ENCODE measurements at places on chromosomes 7 and 10. TPM values are rescaled to one million over a fixed set of nuclear protein-coding genes. Genes with fewer than 3 reads are reported as not detected.
A peak's percentile ranks its signal among the peaks of the same experiment; 100 is the strongest.

Gene EN2
- 0.78 TPM for total RNA-seq

Gene ZMIZ2
- 55.0 TPM for total RNA-seq

Gene PPP1R17
- total RNA-seq: 1.0 TPM

Gene STEAP2
- 7.0 TPM for total RNA-seq

Gene NOLC1
- 85.8 TPM for total RNA-seq

Gene UBTD1
- 9.6 TPM for total RNA-seq

Gene RET
- total RNA-seq: 1.0 TPM

Gene CDHR1
- 4.8 TPM for total RNA-seq

Gene PTPRN2
- not detected for total RNA-seq

Gene TMEM270
- not detected for total RNA-seq

Gene ACADSB
- 7.5 TPM for total RNA-seq

Gene RARRES2
- 11.7 TPM for total RNA-seq

GRCh38 chr7:2299131-2299829 is 15.0 kb downstream of the SNX8 start:
- ATAC-seq: no peak

DNA sequence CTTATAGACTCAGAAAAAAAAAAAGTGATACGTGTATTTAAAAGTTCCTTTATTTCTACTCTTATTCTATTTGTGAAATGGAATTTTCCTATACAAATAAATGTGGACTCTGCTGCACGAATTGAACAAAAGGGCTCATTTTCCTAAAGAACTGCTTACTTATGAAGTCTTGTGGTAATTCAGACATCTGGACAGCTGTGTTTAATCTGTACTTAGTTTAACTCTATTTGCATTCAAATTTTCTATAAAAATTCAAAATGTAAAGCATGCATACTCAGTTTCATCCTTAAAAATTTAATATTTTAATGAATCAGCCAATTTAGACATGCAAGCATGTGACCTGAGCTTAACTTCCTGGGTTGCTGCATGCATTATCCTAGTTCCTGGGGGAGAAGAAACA is 118.0 kb upstream of the PCLO start:
- peak; percentile 90 for ATAC-seq

- ATAC-seq: peak; percentile 78
These were observed 17.6 kb downstream of the LIMK1 start for GRCh38 chr7:74101061-74101681.

DNA sequence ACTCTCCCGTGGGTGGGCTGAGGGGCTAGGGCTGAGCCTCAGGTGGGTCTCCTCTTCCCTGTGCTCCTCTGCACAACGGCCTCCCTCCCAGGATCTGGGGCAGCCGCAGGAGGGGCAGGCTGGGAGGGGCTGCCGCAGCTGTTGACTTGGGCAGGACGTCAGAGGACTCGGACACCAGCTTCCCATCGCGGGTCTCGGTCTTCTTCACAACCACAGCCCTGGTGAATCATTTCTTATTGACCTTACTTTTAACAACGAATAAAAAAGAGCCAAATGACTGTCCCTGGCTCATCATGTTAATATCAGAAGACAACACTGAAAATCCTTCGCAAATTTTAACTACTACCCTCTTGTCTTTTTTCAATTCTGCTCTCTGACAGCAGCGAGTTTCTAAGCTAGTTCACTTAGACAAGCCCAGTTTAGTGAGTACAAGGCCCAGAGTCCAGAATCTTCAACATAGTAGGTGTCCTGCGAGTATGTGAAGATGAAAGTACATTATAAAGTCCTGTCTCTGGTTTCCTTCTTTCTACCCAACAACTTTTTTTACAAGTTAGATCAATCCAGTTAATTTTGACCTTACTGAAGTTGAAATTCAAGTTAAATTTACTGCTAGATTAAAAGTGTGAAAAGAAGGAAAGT is 32.4 kb downstream of the CTNNA3 start:
- no peak for ATAC-seq

- peak; percentile 94 for ATAC-seq
These were observed 98.8 kb downstream of the CHST15 start for GRCh38 chr10:123994417-123995081.

DNA sequence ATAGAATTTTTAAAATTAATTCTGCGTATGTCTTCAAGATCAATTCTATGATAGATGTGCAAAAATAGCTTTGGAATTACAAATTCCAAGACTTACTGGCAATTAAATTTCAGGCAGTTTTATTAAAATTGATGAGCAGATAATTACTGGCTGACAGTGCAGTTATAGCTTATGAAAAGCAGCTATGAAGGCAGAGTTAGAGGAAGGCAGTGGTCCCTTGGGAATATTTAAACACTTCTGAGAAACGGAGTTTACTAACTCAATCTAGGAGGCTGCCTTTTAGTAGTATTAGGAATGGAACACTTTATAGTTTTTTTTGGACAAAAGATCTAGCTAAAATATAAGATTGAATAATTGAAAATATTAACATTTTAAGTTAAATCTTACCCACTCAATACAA is 70.8 kb downstream of the CFTR start:
- ATAC-seq: no peak

DNA sequence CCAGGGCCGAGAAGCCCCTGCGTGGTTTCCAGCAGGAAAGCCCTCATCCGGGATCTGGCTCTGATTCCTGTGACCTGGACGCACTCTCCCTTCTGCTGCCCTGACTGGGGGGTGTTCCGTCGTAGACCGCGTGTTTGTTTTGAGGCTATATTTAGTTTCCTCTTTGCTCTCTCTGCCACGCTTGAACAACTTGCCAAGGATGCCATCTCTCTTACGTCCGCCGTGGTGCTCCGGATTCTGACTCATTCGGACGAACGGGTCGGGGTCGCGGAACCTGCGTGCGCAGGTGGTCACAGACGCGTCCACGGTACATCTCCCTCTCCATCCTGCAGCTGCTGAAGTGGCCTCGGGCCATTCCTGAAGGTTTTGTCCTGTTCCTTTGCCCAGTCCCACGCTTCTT is 10.4 kb upstream of the SORCS3 start:
- ATAC-seq: no peak

GRCh38 chr10:48383393-48383792 is 76.9 kb downstream of the MAPK8 start:
- no peak for ATAC-seq

- peak; percentile 37 for ATAC-seq
These were observed 133.9 kb downstream of the C10orf105 start for GRCh38 chr10:71585564-71586290.

DNA sequence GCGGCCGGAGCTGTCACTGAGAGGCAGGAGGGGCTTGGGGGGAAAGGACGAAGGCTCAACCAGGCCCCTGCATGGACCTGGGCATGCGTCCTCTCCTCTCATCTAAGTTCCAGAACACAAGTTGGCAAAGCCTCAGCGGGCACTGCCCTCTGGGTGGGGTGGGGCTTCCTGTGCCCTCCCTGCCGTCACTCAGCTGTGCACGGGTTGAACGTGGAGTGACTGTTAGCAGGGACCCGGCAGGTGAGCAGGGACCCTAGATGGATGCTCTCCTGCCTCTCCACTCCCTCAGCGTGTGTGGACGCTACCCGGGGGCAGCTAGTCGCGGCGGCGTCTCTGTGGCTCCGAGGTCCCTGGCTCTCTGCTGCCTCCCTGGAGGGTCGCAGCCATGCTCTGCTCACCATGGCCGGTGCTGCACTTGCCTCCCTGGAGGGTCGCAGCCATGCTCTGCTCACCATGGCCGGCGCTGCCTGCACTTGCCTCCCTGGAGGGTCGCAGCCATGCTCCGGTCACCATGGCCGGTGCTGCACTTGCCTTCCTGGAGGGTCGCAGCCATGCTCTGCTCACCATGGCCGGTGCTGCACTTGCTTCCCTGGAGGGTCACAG is 36.4 kb upstream of the TTYH3 start:
- no peak for ATAC-seq

DNA sequence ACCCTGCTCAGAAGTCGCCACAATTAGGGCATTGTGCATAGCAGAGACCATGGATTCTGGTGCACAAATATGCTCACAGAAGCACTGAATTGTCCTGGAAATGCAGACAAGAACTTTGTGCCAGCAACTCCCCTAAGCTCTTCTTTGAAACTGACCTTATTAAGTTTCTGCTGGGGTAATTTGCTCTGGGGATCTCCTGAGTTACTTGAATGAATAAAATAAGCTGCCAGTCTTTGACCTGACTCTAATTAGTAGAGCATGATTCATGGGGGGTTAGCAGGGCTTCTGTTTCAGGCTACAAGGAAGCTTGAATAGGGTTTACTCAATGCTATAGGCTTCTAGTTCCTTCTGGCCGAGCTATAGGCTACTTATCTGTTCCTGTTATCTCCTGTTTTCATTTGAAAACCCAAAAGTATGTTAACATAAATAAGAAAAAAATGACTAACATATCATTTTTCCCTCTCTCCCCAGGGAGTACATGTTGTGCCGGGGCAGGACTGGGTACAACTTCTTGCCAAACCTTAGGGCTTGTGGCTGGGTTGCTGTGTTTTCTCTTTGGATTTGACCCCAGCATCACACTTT is 169.0 kb upstream of the TMEM229A start:
- no peak for ATAC-seq

DNA sequence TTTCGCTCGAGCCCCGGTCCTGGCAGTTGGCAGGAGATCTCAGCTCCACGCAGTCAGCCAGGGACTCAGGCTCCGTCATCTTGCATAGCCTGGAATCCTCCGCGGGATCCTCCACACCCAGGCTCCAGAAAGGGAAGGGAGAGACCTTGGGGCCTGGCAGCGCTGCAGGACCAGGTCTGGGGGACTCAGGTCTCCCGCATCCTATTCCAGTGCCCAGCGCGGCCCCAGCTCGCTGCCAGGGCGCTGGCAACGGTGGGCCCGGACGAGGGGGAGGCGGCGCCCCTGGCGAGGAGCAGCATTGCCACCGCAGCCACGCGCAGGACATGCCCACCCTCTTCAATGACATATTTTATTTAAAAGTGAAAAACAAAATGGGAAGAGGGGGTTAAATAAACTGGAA is 83.4 kb downstream of the LANCL2 start:
- no peak for ATAC-seq

- ATAC-seq: no peak
These were observed 115.5 kb downstream of the PHTF2 start for GRCh38 chr7:77913977-77914607.

DNA sequence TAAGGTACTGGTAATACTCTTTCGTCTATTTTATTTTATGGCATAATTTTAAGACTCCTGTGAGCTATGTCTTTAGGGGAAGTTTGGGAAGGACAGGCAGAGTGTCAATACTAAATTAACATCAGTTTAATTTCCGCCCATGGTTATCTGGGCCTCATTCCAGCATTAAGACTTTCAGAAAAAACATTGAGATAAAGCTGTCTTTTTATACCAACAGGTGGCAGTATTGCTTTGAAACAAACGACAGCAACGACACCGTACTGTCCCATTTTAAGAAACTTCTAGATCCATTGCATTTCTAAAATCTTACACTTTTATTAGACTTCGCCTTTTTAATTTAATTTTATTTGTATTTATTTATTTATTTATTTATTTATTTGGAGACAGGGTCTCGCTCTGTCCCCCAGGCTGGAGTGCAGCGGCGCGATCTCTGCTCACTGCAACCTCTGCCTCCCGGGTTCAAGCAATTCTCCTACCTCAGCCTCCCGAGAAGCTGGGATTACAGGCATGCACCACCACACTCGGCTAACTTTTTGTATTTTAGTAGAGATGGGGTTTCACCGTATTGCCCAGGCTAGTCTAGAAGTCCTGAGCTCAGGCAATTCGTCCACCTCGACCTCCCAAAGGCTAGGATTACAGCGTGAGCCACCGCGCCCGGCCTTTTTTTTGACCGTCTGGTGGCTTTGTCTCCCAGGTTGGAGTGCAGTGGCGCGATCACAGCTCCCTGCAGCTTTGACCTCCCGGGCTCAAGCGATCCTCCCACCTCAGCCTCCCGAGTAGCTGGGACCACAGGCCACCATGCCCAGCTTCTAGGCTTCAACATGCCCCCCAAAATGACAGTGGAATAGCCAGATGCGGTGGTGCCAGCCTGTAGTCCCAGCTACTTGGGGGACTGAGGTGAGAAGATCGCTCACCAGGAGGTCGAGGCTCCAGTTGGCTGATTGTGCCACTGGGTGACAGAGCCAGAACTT is 78.7 kb upstream of the C1GALT1 start:
- no peak for ATAC-seq

DNA sequence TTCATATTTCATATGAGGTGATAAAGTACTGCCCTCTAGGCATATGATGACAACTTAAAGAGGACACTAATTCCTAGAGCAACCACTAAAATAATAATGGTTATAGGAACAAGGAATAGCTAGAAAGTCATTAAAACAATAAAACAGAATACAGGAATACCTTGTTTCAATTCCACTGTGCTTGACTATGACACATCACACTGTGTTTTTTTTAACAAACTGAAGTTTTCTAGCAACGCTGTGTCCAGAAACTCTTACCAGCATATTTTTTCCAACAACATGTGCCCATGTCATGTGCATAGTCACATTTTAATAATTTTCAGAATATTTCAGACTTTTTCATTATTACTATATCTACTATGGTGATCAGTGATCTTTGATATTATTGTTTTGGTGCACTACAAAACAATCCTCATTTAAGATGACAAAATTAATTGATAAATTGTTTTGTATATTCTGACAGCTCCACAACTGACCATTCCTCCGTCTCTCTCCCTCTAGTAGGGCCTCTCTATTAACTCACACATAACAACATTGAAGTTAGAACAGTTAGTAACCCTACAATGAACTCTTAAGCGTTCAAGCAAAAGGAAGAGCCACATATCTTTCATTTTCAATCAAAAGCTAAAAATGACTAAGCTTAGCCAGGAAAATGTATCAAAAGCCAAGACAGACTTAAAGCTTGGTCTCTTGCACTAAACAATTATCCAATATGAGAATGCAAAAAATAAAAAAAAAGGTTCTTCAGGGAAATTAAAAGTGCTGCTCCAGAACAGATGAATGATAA is 85.8 kb downstream of the SNX13 start:
- no peak for ATAC-seq

DNA sequence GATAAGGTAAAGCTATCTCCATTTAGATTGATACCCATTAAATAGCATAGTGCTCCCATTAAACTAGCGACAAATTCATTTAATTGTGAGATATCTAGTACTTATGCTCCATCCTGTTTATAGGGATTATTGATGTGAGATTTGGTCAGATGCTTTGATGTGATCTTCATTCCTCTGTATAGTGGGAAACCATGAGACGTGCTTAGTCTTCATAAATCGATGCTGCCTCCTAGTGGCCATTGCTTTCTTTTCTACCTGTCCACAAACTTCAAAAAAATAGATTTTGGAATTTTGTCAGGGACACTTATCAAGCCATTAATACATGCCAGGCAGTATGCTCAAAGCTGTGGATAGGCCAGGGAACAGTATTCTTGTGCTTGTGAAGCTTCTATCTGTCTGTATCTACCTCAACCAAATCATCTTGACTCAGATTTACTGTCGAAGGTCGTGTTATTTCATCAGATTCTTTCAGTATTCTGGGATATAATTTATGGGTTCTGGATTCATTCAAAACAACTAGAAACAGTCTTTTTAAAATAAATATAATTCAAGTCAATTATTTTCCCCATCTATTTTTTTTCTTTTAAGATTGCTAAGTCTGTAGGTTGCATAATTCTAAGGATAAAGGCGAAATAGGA is 12.0 kb downstream of the LSM8 start:
- ATAC-seq: no peak

GRCh38 chr10:88385601-88386203 is 197.4 kb downstream of the RNLS start:
- no peak for ATAC-seq

GRCh38 chr10:79285315-79286197 is 61.7 kb upstream of the PPIF start:
- ATAC-seq: no peak

Measured in motor neuron (in vitro differentiated cells).